ENCODE measurements at places on chromosomes 13 and 19. TPM values are rescaled to one million over a fixed set of nuclear protein-coding genes. Genes with fewer than 3 reads are reported as not detected.

Gene SAFB
- total RNA-seq: 54.3 TPM

Gene SPACA4
- not detected for total RNA-seq

Gene PIK3R2
- 2.5 TPM for total RNA-seq

Gene PSG11
- not detected for total RNA-seq

Gene DHX34
- 8.9 TPM for total RNA-seq

Gene VAV1
- total RNA-seq: not detected

Gene AXL
- total RNA-seq: 91.9 TPM

Gene SIGLEC9
- not detected for total RNA-seq

Data from endothelial cell of coronary artery (primary cell).